ENCODE measurements at places on chromosomes 13 and 19. TPM values are rescaled to one million over a fixed set of nuclear protein-coding genes. Genes with fewer than 3 reads are reported as not detected.
A peak's percentile ranks its signal among the peaks of the same experiment; 100 is the strongest.

The FGF22 gene
- not detected for total RNA-seq

- no peak for DNase-seq
Measured at GRCh38 chr13:97067017-97067895, 73.0 kb upstream of the OXGR1 start.

- no peak for DNase-seq
Measured at GRCh38 chr19:325937-326565, 18.5 kb downstream of the MIER2 start.

DNA sequence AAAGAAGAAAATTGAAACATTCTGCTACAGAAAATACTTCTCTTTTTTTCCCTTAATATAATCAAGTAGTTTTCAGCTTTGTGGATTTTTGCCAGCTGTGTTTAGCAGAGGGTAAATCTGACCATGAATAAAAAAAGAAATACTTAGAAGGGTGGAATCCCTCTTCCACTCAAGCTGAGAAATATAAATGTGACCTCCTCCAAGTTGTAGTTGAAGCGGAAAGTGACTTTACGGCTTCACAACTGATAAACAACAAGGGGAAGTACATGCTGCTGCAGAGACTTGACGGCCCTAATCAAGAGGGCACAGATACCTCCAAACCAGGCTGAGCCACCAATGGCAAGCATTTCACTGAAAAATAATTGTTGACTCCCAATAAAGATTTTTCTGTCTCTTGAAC, 785.0 kb downstream of the SLITRK5 start:
- no peak for DNase-seq

DNA sequence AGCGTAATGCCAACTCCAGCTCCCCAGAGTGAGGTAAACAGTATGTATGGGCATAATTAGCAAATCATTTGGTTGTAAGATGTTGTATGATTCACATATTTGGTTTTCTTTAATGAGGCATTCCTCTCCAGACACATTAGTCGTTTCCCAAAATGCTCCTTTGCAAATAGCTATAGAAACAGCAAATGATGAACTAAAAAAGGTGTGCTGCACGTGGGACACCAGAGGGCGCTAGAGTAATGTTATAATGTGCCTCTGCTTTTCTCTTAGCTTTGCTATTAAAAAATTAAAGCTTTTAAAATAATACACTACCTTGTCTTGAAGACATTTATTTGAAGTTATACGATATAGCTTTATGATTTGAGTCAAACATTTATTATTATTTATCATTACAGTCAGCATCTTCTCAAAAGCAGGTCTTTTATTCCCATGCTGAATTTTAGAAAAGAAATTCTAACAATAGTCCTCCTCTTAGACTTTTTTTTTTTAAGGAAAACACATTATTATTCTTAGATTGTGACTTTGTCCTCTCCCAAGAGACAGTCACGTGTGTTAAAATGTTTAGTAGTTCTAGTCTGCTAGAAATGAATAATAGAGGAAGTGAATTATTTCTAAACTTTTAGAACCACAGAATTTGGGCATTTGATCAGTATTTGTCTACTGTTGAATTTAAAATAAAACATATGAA, 121.6 kb upstream of the FRY start:
- DNase-seq = peak; percentile 52

- DNase-seq = no peak
Measured at GRCh38 chr19:36049080-36049698, 4.9 kb downstream of the THAP8 start.

Measured in activated CD8-positive, alpha-beta memory T cell treated with anti-CD3 and anti-CD28 coated beads, Interleukin-2, amount 10 ng/mL, durations not matched to agents 7 days and 5 days (primary cell).